ENCODE measurements at places on chromosomes 3 and 15.

- no peak for DNase-seq
Measured at GRCh38 chr3:27271890-27272289, 97.3 kb downstream of the NEK10 start.

- DNase-seq = no peak
Measured at GRCh38 chr15:66872405-66872804, 170.4 kb downstream of the SMAD6 start.

GRCh38 chr3:16840101-16840424, 44.7 kb upstream of the PLCL2 start:
- no peak for DNase-seq

GRCh38 chr3:15329046-15330005, 3.1 kb downstream of the SH3BP5 start:
- no peak for DNase-seq

- no peak for DNase-seq
Measured at GRCh38 chr3:177932750-177933660, 603.2 kb upstream of the KCNMB2 start.

DNA sequence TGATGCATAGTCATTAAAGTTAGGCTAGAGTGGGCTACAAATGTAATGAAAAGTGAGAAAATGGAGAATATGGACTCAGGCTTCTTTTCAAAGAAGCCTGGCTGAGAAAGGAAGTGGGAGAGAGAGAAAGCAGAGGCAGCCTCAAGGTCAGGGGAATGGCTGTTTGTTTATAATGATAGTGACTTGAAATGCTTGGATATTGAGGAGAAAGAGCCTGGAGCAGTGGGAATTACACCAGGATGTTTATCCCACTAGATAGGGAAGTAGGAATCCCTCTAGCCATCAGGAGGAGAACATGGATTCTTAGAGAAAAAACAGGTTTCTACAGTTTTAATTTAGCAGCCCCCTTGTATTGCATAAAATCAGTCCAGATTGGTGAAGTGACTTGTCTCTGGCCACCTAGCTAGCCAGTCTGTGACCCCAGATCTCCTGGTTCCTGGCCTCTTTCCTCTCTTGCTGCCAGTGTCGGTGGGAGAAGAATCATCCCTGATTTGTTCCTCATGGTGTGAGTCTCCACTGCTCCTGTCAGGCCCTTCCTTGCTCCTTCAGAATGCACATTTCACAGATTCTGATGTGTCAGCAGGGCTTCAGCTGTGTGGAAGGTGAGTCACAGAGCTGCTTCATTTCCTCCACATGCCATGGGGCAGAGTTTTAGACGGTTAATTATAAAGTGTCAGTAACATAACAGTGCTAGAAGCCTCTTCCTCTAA, 32.9 kb downstream of the SEMA6D start:
- DNase-seq = no peak

- DNase-seq = no peak
Measured at GRCh38 chr3:77039606-77040171, at the start of gene ROBO2. ROBO2 (plus strand) TSS chr3:77040099; CDS start chr3:77040786, 687 bp downstream.

- no peak for DNase-seq
Measured at GRCh38 chr15:79037848-79038247, 52.7 kb downstream of the RASGRF1 start.

DNA sequence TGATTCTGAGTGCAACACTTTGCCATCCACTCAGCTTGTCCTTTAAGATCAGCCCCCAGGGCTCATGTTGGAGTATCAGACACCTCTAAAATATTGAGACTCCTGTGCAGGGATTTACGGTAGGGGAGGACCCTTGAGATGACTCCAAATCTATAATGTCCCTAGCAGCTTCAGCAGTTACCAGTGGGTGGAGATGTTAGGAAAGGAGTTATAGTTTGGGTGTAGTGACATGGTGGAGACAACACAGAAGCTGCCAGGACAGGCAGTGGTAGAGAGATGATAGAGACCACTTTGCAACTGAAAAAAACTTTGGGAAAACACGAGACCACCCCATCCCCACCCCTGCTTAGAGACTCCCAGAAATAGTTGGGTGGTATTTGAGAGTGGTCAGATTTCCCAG, 43.3 kb upstream of the GSK3B start:
- no peak for DNase-seq

DNA sequence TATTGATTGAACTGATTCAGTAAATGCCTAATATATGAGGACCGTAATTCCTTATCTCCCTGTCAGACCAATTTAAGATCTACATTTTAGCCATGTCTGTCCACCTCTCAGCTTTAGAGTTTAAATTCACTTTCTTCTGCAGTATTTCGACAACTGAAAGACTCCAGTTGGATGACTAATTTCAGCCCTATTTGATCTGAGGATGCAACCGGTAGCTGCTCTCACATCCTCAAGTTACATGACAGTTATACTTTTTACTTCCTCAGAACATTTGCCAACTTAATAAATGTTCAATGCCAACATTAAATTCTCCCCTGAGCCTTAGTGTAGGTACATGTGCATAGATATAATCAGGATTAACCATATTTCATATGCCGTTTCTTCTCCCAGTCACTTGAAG, 2.5 kb upstream of the HHLA2 start:
- DNase-seq = no peak

GRCh38 chr15:65762914-65763787, 28.9 kb downstream of the DENND4A start:
- DNase-seq = no peak

DNA sequence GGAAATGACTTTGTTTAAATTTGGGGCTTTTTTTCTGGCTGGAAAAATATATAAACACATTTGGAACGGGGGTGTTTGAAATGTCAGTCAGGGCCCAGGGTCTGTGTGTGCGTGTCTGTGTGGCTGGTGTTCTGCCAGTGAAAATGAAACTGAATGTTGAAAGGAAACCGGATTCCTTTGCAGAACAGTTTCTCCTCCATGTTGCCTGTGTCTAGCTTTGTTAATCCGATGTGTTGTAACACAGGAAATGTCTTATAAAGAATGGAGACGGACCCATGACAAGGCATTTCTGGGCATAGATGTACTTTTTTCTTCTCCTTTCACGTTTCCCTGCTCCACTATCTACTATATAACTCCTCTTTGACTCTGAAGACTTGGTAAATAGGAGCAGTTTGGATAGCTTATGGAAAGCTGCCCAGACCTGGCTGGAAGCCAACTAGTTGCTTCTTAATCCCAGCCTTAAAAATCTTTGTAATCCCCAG, 2.8 kb downstream of the SQOR start:
- no peak for DNase-seq

DNA sequence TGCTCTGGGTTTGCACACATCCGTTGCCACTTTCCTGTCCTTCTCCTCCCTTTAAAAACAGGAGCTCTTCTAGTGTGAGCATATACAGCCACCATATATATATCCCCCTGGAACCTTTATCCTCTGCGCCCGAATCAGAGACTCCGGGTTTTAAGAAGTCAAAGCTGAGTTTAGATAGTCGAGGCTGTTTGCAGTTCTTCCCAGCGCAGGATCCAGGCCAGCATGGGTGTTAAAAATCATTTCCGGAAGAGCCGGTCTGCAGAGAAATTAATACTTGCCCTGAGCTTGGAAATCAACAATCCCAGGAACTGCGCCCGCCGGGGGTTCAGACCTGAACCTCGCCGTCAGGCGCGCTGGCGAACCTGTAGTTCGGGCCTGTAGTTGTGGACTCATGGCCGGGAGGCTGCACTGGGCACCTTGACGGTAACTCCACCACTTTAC, 2.3 kb downstream of the SHOX2 start:
- no peak for DNase-seq

GRCh38 chr15:45544266-45545023, 21.9 kb upstream of the SLC30A4 start:
- DNase-seq = no peak

DNA sequence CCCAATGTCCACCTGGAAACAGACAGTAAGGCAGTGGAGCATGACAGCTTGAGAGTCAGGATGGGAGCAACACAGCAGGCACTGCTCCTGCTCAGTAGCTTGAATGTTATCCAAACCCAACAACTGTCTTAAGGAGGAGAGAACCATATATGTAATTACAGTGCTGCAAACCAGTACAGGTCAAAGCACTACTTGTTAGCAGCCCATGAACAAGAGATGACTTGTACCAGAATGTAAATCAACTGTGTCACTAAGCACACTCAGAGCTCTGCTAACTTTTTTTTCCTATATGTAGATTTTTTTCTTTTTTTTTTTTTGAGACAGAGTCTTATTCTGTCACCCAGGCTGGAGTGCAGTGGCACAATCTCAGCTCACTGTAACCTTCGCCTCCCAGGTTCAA, 87.1 kb downstream of the ANO10 start:
- DNase-seq = no peak

DNA sequence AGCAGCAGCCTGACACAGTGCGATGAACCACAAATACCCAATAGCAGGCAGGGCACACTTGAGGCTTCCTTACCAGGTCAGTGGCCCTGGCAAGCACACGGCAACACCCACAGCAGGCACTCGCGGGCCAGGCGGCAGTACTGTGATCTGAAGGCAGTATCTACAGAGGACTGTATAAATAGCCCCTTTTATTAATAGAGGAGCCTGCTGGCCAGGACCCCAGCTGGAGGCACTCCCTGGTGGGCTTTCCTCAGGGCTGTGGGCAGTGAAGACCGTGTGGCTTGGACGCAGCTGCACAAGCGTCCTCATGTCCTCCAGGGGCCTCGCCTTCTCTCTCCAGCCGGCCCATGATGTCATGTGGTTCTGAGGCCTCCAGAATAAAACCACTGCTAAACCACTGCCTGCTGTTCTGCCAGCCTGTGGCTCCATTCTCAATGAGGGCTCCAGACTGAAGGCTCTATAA, 44.1 kb downstream of the LRIG1 start:
- DNase-seq = no peak

DNA sequence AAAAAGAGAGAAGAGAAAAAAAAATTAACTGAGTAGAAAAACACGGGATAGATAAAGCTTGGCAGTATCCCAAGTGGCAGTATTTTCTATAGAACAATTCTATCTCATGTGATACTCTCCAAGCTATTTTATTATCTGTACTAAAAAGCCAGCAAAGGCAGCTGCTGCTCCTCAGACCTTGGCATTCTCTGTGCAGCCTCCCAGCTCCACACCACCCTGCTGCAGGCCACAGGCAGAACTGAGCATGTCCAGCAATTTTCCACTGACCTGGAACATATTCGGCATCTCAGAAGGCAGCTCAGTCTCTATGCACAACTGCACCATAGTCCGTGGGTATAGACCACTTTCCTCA, 1161.4 kb downstream of the IGSF11 start:
- DNase-seq = no peak

DNA sequence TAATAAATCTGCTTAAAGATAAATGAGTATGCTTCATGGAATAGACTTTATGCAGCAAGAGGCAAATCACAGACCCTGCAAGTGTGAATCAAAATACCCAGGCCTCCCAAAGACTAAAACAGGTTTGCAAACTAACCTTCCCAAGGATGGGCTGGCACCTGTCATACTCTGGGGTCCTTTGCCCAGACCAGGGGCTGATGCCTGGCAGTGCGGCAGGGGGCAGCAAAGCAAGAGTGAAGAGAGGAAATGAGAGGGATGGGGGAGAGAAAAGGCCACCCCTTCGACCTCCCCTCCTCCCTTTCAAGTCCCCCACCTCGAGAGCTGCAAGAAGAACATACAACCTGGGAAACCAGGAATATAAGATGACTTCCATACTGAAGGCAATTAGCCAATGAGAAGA, 31.8 kb downstream of the XXYLT1 start:
- DNase-seq = no peak

DNA sequence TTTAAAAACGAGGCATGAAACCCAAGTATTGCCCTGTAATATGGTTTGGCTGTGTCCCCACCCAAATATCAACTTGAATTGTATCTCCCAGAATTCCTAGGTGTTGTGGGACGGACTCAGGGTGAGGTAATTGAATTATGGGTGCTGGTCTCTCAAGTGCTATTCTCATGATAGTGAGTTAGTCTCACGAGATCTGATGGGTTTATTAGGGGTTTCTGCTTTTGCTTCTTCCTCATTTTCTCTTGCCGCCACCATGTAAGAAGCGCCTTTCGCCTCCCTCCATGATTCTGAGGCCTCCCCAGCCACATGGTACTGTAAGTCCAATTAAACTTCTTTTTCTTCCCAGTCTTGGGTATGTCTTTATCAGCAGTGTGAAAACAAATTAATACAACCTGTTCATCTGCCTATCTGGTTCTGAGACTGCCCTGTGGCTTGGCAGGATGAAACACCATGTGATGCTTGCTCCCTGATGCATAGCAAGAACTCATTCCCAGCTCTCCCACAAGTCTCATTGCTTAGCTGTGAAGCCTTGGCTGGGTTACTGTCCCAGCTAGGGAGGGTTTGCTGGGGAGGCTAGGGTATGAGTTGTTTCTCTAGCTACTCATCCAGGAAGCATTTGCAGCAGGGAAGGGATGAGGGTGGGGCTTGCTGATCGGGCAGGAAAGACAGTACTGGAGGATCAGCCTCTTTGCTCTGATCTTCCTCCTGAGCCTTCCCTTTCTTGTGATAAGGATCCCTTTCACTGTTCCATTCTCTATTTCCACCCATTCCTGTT, 3.7 kb upstream of the SQOR start:
- DNase-seq = no peak

Data from NCI-H1436 treated with DMSO at 0.1 percent for 48 hours (cell line).